ENCODE measurements at places on chromosomes 2 and 18.

DNA sequence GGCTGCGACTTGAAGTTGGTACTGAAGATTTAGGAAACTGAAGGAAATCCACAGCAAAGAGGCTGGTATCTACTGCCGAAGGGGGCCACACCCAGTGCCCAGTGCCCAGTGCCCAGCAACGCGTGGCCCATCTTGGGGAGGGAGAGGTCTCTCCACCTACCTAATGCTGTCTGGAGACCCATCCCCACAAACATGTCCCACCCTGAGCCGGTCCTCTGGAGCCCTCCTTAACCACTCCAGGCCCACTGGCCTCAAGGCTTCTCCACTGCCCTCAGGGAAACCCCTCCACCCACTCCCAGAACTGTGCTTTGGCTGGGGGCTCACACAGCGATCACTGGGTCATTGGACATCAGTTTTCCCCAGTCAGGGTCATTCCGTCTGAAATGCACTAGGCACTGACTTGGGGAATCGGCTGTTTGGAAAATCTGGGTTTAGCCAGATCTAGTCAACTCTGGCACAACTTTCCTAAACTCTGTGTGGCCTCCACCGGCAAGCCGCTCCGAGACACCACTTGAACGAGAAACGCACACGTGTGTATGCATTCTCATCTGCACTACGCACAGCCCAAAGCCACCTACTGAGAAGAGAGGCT is 20.1 kb downstream of the GPR55 start:
- DNase-seq: no peak

DNA sequence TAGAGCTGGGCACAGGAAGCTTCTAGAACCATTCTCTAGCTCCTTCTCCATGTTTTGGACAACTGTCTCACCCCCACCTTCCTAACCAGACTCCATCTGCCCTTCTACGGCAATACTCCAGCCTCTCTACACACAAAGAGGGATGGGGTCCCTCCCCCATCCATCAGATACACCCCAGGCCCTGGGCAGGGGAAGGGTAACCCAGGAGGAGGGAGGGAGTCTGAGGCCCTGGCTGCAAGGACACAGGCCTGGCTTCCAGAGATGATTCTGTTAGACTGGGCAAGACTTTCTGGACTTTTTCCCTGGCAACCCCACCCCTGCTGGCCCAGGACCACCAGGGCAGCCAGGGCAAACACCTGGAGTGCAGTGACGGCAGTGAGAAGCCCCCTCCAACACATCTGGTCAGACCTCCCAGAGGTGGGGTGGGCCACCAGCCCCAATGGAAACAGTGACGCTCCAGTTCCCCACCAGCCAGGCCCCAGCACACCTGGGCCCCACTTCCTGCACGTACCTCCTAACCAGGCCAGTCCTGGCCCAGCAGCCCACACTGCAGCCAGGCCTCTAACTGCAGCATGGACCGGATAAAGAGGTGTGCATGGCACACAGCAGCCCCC is 6.5 kb downstream of the CYP26B1 start:
- DNase-seq: no peak

GRCh38 chr2:5132281-5132680 is 559.9 kb upstream of the SOX11 start:
- DNase-seq: no peak

GRCh38 chr18:28682912-28683311 is 506.0 kb upstream of the CDH2 start:
- DNase-seq: no peak

- no peak for DNase-seq
Observed at GRCh38 chr2:212672186-212672585, 133.6 kb upstream of the ERBB4 start.

- no peak for DNase-seq
Observed at GRCh38 chr2:191360918-191361317, 115.7 kb downstream of the MYO1B start.

GRCh38 chr2:27966466-27966865 is 75.9 kb downstream of the BABAM2 start:
- no peak for DNase-seq

GRCh38 chr18:55249550-55249949 is 290.3 kb upstream of the CCDC68 start:
- DNase-seq: no peak

- DNase-seq: no peak
Observed at GRCh38 chr2:22273853-22274252, 1111.1 kb upstream of the KLHL29 start.

GRCh38 chr2:145110668-145111356 is 590.9 kb upstream of the ZEB2 start:
- no peak for DNase-seq

- DNase-seq: no peak
Observed at GRCh38 chr2:112836695-112837117, at the start of gene IL1B. IL1B (minus strand) TSS chr2:112836779; CDS start chr2:112836229, 550 bp downstream.

- no peak for DNase-seq
Observed at GRCh38 chr2:131056204-131056931, 36.9 kb downstream of the FAM168B start.

DNA sequence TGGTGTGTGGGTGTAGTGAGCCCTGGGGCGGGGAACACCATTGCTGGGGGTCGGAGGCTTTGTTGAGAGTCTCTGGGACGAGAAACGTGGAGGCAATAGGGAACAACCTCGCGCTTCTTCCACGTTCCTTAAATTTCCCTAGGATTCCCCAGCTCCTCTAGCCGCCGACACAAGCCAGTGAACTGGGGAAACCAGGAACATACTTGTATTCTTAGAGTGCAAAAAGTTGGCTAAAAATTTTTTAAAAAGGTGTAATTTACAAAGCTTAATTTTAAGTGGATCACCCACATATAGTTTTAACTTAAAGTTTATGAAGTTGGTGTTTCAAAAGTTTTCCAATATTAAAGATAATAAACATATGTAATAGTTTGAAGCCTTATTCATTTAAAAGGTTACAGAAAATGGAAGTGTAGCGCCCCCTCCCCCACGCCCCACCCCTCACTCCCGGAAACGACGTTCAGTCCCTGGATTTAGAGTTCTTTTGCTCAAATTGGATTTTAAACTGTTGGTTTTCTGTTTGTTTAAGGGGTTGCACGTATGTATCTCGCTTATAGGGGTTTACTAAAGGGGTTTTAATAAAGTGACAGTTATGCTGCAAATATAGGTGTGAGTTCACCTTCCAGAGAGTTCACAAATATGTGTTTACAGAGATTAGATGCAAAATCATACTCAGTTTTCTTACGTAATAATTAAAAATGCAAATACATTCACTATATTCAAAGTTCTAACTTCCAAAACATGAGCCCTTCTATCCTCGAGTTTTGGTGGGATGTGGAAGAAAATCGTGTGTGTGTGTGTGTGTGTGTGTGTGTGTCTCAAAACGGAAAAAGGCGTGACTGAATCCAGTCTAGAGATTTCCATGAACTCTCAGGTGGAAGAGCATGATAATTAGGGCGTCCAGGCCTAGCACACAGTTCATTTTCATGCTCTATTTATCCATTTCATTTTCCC is 872 bp downstream of the DSG2 start:
- no peak for DNase-seq

DNA sequence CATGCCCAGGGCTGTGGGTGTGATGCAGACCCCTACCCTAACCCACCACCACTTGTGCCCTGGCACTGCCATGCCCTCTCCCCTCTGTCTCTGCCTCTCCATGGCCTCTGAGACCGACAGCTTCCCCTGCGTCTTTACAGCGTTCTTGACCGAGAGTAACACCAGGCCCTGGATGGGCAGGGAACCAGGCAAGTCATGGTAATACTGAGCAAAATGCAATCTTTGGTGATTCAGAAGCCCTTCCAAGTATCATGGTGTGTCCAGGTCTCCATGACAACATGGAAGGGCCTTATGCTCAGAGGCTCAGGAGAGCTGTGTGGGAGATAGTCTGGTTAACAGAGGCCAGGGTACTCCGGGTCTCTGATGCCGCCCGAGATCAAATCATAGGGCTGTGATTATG is 176.1 kb downstream of the KLHL29 start:
- DNase-seq: no peak

GRCh38 chr2:11748861-11749645 is 2.6 kb downstream of the LPIN1 start:
- no peak for DNase-seq

DNA sequence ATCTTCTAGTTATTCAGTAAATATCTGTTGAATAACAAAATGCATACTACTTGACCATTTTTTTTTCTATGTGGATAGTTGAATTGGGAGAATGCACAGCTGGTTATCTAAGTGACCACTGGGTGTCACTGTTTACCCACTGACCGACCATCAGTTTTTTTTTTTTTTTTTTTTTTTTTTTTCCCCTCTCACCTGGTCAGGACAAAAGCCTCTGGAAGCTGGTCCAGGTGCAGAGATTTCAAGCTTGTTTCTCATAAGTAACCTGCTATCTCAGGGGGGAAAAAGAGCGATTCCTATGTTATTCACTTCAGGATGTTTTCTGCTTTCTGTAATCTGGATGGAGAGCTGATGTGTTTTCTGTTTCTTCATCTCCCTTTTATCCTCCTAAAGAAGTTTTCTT is 256.0 kb downstream of the DCDC2C start:
- no peak for DNase-seq

DNA sequence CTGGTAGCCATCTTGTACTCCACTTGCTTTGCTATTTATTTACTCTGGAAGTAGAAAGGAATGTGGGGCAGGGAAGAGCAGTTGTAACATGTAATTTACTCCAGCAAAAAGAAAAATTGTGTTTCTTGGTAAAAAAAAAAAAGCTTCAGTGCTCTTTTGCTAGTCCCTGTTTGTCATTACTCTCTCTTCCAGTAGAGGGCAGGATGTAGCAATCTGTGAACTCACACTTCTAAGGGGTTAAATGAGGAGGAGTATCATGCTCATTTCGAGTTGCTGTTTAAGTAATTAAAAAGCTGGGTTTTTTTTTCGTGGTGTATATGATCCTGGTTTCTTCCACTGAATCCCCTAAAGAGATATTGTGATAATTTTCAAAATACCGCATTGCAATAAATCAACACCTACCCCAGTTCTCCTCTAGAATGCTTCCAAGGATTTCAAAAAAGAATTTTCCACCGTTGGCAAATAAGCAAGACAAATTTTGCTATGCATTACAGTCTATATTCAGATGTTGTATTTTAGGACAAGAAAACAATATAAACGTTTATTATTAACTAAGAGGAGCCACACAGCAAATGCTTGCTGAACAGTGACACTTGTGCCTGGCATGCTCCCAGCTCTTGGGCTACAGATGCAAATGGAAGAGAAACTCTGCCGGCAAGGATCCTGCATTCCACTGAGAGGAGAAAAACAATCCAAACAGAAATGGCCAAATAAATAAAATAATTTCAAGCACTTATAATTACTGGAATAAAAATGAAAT is 261.6 kb downstream of the ASXL3 start:
- DNase-seq: no peak

DNA sequence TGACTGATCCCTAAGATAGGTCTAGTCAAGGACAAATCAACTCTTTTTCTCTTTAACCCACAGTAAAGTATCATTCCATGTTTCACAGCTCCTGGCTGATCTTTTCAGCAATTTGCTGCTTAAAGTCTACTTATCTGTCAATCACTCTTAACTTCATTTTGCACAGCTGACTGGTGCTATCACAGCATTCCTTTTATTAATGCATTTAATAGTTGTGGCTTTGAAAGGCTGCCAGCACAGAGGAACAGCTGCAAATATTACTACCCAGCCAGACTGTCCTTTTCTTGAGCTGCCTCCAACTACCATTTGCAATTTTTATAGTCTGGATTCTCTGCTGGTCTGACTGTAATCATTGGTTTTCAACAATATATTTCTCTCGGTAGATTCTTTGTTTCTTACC is 303.5 kb downstream of the STK39 start:
- no peak for DNase-seq

- DNase-seq: no peak
Observed at GRCh38 chr18:63257453-63257852, 62.1 kb downstream of the BCL2 start.

DNA sequence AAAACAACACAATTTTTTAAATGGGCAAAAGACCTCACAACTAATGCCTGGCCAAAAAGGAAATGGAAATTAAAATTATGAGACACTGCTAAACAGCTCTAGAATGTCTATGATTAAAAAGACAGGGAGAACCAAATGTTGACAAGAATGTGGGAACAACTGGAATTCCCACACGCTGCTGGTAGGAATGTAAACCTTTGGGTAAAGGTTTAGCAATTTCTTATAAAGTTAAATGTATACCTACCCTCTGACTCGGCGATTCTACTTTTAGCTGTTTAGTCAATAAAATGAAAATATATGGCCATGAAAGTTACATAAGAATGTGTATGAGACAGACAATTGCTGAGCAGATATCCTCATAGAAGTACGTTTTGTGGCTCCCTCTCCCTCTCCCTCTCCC is 60.9 kb downstream of the ATF2 start:
- no peak for DNase-seq

DNA sequence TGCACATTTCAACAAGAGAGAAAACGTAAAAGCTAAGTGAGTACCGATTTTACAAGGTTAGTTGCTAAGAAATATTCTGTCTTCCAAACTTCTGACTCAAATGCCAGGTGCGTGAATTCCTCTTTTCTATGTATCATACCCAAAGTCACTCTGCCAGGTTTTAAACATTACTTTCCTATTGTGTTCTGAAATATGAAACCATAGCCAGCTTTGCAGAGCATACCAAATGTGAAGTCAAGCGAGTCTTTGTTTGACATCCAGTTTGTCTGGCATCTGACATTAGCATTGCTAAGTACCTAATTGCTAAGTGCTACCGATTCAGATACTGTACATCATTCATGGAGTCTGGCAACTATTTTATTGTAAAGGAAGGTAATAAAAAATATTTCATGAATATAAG is 321.9 kb upstream of the GALNT5 start:
- DNase-seq: no peak

- DNase-seq: no peak
Observed at GRCh38 chr2:144477957-144478311, 42.0 kb downstream of the ZEB2 start.

DNA sequence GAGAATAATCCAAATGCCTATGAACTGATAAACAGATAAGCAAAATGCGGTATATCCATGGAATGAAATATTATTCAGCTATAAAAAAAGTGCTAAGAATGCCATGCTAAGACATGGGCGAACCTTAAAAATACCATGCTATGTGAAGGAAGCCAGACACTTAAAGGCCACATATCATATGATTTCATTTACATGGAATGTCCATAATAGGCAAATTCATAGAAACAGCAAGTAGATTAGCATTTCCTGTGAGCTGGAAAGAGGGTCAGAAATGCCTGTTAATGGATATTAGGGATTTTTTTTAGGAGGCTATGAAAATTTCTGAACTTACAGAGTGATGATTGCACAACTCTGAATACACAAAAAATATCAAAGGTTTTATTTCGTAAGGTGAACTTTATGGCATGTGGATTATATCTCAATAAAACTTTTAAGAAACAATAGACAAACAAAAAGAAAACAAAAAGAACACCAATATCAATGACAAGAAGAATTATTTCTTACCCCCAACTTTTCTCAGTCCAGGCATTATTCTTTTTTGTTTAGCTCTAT is 1207.7 kb downstream of the SUCLG1 start:
- no peak for DNase-seq

- DNase-seq: no peak
Observed at GRCh38 chr18:48925491-48925780, 25.3 kb downstream of the SMAD7 start.

DNA sequence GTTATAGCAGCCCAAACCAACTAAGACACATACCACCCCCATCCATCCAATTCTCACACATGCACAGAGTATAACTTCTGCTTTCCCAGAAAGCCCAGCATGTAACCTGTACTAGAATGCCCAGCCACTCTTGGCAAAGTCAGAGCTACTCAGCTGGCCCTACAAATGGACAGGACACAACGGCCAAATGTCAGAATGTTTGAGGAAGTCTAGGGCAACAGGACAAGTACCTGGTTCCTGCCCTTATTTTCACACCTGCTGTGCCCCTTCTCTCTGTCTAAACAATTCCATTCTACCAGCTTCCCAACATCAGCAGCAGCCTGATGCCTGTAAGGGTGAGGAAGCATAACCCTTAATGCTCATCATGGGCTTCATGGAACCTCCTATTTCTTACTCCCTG is 15.1 kb upstream of the BZW1 start:
- no peak for DNase-seq

All from stimulated activated CD4-positive, alpha-beta T cell treated with anti-CD3 and anti-CD28 coated beads, Interleukin-1b, Interleukin-23, amount 100 ng/mL, for 1 hour (primary cell).